ENCODE measurements at places on chromosomes 16 and 17.

DNA sequence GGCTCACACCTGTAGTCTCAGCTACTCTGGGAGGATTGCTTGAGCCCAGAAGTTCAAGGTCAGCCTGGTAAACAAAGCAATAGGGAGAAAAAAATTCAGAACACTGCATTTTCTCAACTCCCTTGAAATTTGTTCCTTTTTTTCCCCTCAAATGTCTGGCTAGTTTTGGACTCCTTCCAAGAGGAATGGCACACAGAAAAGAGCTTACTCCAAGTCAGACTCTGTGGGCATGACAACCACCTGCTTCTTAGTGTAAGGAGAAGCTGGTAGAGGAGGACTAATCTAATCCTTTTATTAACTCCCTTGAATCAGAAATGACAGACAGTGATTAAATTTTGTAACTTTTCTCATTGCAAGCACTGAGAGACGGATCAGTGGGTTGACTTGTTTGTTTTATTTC is 27.9 kb upstream of the HYDIN start:
- no peak for DNase-seq

DNA sequence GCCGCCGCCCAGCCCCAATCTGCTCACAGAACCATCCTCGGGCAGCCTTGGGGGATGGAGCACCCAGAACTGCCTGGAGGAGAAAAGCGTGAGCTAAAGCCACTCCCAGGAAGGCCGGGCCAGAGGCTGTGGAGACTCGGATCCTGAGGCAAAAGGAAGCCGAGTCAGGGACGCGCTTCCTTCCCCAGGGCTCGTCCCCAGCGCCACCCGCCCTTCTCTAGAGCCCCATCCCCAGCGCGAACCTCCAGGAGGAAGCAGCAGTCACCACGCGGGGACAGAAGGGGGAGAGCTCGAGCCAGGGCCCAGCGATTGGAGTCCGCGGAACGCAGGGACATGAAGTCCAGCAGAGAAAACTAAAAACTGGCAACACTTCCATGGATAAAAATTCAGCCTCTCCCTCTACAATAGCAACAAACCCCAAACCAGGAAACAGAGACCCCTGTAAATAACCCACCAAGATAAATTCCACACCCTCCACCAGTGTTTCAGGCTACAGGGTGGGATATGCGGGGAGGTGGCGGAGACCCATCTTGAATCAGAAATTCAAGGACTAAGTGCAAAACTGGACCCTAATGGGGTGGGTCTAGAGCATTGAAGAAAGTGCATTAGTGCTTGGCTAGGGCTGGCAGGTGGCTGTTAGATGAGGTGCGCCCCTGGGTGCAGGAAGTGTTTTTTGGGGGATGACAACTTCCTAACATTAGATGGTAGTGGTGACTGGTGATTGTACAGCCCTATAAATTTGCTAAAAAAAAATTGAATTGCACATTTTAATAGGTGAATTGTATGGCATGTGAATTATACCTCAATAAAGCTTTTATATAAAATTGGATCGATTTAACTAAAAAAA is 116.1 kb upstream of the METRNL start:
- no peak for DNase-seq

DNA sequence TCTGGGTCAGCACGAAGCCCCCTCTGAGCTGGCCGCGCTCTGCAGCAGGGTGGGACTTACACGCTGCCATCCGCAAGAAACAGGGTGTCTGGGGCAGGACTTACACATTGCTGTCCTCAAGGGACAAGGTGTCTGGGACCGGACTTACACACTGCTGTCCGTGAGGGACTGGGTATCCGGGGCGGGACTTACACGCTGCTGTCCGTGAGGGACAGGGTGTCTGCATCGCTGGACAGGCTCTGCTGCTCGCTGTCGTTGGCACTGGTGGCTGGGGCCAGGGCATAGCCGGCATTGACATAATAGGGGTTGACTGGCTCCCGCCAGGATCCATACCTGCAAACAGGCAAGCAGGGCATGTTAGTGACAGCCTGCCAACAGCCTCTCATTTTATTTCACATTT is 31.4 kb downstream of the PDIA2 start:
- DNase-seq = no peak

DNA sequence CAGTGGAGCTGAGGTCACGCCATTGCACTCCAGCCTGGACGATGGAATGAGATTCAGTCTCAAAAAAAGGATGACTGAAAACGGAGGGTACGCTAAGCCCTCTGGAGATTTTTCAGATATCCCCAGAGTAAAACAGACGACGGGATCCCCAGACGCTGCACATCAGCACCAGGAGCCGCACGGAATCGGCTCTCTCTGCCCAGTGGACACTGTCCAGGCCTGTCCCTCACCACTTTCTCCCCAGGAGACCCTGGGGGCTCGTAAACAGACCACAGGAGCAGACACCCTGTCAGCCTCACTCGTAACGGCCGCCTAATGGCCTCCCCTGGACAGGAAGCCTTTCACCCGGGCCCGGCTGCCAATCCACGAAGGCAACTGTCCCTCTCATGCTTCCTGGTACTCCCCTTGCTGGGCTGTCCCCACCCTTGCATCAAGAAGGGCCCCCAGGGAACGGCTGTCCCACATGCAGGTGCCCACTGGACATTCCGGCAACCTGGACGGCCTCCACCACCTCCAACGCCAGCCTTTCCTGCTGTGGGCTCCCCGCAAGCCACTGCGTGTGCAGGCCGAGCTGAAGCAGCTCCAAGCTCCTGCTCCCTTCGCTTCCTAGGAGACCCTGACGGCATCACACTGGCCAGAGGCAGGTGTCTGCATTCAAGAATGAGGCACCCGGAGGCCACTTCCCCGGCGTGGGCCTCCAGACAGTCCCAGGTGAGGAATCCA is 74.3 kb downstream of the TIMM22 start:
- DNase-seq = no peak

- DNase-seq = no peak
Observed at GRCh38 chr17:229709-230394, 48.4 kb upstream of the DOC2B start.

DNA sequence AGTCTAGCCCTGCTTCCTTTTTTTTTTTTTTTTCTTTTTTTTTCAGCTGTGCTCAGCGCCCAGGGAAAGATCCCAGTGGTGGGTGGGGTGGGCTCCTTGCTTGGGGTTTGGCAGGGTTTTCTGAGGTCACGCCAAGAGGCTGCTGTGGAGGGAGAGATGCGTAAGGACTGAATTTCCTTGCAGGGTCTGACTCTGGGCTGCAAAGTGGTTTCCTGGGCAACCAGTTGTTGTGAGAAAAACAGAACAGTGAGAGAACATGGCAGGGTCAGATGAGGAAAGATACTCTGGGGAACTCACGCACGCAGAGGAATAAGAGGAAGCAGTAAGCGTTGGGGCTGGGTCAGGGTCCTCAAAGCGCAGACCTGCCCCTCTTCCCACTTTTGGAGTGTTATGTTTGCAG is 119.5 kb downstream of the IRF8 start:
- DNase-seq = no peak

GRCh38 chr16:58011652-58012051 is 10.4 kb downstream of the USB1 start:
- DNase-seq = no peak

DNA sequence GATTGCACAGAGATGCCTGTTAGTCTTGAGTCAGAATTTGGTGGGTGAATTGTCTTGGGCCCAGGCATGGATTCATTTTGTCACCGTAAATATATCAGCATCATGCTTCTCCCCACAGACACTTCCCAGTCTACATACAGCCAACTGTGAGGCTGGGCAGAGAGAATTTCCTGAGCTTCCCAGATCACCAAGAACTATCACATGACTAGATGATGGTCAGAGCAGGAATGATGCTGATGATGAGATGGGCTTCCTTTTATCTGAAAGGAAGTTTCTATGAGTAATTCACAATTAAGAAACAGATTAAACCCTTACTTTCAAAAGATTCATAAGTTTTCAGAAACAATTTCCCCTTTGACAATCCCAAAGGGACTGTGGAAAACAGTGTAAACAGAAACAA is 323 bp upstream of the KRTAP9-9 start:
- DNase-seq = no peak

DNA sequence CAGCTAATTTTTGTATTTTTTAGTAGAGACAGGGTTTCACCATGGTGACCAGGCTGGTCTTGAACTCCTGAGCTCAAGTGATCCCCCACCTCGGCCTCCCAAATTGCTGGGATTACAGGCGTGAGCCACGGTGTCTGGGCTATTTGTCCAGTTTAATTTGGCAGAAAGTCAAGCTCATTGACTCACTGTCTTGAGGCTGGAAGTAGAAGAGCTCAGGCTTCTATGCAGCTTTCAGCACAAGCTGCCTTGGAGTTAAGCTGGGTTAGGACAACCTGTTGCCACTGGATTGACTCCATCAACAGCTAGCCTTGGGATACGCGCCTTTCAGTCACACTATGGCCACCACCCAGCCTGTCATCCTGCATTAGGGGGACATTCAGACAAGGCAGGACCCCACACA is 76.2 kb upstream of the DNAH17 start:
- no peak for DNase-seq

DNA sequence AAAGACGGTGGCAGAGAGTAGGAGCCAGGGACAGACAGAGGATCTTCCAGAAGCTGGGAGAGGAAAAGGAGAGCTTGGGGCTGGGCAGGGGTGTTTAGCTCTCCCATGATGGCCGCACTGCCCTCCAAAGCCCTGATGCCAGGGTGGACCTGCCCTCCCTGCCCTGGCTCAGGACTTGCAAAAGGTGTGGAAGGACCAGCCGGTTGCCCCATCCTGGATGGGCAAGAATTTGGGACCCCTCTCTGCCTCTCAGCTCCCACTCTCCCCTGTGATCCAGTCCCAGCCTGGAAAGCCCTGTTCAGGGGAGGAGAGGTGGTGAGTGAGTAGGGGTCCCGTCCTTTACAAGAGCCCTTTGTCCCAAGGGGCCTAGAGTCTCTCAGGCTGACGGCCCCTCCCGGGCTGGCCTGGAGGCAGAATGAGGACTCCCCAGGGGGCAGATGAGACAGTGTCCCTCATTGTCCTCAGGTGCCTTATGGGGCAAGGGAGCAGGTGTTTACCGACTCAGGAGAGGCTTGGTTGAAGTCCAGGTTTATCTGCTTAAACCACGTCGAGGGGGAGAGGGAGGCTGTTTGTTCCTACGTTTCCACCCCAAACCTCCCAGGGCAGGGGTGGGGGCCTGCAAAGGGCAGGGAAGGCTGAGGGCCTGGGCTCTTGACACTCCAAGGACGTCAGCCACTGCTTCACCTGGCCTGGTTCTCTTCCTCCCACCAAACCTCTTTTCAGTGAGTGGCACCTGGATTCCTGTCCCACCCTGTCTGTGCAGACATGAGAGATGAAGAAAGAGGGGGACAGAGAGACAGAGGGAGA is 19.3 kb upstream of the ITGA3 start:
- DNase-seq = peak; percentile 31

DNA sequence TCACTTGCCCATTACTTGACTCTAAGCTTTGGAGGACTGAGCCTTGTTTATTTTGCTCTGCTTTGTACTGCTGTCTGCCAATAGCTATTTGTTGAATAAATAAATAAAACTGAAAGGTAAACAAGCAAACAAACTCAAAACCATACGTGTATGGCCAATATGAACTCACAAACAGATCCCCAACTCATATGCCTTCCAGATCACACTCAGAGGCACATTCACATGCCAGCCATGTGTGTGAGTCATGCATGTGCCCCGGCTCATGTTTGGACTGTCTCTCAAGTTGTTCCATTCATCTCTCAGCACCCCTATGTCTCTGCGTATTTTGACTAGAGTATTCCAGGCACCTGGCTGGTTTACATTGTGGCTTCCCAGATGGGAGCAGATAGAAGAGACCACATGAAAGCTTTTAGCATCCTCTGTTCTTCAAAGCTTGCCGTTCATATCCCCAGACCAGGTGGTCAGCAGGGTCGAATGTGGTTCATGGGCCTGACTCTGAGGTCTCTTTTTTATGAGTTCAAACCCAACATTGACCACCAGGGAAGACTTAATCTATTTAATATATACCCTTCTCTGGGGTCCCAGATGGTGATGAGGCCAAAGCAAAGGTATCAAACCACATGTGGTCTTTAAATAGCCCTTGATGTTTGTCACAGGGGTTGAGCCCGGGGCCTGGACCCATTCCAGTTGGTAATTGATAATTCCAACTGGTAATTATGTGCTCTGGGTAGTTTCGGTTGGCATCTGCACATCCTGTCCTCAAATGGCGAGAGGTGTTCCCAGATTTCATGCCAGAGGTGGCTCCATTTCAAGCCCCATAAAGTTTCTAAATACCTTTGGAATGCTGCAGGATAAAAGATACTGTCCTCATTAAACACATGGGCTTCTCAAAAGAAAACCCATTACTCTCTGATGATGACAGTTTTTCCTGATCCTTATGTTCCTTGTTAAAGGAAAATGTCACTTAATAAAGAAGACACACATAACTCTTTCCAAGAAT is 287.3 kb upstream of the MAF start:
- no peak for DNase-seq

DNA sequence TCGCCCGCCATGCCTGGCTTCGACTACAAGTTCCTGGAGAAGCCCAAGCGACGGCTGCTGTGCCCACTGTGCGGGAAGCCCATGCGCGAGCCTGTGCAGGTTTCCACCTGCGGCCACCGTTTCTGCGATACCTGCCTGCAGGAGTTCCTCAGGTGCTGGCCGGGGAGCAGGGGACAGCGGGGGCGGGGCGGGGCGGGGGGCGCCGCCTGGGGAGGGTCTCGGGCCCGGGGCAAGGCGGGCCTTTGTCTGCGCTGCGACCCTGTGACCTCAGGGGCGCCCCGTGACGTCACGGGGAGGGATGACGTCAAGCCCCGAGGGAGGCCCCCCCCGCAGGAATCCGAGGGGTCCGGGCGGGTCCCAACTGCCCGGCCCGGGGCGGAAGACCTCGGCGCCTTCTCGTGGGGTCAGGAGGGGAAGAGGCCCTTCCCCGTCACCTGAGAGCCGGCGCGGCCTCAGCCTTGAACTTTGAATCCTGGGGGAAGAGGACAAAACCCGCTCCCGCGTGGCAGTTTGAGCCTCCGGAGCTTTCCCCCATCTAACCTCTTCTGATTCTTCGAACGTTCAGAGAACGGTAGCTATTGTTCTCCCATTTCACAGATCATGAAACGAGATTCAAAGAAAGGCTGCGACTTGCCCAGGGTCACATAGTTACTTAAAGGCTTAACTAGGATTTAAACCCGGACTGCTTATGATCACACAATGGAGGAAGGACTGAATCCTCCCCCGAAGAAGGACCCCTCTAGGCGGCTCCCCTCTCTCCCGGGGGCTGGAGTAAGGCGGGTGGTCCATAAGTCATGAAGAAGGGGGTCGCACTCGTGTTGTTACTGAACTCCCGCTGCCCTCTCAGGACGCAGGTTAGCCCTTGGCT is 527 bp downstream of the TRAF4 start:
- DNase-seq = peak; percentile 45

DNA sequence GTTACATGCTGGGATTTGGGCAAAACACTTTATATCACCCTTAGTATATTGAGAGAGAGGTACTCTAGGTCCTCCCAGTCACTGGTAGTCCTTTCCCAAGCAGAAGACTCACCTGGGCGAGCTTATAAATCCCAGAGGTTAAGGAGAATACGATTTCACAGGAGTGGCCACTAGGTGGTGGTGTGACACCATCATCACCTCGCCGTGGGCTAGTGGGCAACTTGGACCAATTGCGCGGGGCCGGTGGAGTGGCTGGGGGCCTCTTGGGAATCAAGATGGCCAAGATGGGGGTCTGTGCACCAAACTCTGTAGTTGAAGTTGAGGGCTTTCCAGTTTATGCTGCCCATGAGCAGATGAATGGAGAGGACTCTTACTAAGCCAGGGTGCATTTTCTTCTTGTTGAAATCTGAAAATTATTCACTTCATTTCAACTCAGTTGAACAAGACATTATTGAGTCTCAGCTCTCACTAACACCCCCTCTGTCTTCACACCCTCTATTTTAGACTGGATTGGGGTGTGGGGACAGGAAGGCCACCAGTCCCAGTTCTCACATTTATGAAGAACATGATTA is 38.2 kb upstream of the PIRT start:
- DNase-seq = peak; percentile 10

- peak; percentile 7 for DNase-seq
Observed at GRCh38 chr17:37650419-37651003, 7.3 kb upstream of the DDX52 start.
